Activated CD4-positive, alpha-beta T cell treated with anti-CD3 and anti-CD28 coated beads for 36 hours (primary cell): ENCODE measurements at places on chromosomes 13 and 19.

GRCh38 chr13:20969182-20969581 is 66.6 kb upstream of the XPO4 start:
- peaks cover 10% of the 10 kb centered on the region for H3K4me1 ChIP-seq
- no peaks in the 10 kb centered on the region for H3K36me3 ChIP-seq
- H3K4me3 ChIP-seq = no peak overlapping the region
- H3K27me3 ChIP-seq = peaks cover 4% of the 10 kb centered on the region
- no peak for DNase-seq

DNA sequence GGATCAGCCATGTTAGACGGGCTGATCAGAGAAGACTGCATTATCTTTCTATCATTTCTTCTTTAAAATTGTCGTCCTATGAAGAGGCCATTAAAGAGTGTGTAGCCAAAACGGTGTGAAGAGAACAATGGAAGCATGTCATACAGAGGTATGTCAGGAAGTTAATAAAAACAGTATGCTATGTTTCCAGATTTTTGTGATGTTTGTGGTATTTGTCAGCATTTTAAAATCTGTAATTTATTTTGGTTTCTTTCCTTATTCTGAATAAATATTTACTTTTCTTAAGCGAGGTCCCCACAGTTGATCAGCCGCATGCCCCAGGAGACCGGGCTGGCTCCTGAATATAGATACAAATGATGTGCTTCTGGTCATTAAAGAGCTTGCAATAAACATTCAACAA is 142.9 kb upstream of the SERP2 start:
- no peaks in the 10 kb centered on the region for H3K36me3 ChIP-seq
- H3K27ac ChIP-seq = no peak overlapping the region
- H3K4me1 ChIP-seq = peaks cover 2% of the 10 kb centered on the region

DNA sequence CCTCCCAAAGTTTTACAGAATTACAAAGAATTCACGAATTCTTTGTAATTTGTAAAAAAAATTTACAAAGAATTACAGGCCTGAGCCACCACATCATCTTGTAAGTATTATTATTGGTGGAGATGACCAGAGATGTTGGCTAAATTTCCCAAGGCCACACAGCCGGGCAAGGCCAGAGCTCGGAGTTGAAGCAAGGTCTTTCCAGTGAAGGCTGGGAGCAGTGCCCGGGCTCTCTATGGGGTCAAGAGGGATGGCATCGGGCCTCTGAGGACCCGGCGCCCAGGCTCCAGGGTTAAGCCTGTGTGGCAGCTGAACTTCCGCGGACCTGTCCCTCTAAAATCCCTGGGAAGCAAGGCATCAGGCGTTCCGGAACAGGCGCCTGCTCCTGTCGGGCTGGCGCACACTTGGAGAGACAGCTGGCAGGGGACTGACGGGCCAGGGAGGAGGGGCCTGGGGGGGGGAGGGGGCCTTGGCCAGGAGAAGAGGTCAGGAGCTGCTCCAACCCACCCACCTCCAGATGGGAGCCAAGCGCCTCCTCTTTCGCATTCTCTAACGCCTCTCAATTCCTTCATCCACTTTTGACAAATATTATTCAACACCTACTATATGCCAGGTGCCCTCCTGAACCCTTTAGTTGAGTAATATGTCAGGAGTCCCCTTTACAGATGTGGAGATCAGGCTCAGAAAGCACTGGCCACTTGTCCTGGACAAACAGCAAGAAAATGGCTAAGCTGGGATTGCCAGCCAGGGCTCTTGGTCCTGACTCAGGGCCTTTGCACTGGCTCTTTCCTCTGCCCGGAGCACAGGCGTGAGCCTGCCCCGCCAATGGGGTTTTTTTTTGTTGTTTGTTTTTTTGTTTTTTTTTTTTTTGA is 36.8 kb upstream of the SEMA6B start:
- no peak for DNase-seq
- H3K27me3 ChIP-seq = peaks cover 49% of the 10 kb centered on the region
- peaks cover 7% of the 10 kb centered on the region for H3K4me1 ChIP-seq
- no peak overlapping the region for H3K4me3 ChIP-seq
- no peak overlapping the region for H3K27ac ChIP-seq

DNA sequence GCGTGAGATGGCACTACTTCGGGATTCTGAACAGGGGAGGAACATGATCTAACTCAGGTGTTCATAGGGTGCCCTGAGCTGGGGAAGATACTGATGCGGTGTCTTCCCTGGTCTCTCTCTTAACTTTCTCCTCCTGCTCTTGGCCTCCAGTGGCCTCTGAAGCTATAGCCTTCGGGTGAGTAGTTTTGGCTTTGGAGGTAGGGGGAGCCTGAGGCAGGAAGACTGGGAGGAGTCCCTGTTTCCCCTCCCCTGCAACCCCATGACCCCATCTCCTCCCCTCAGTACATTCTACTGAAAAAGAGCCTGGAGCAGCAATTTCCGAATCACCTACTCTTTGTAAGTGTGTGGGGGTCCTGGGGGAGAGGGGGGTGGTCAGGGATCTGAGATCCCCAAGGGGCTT is 3.5 kb downstream of the SELENOV start:
- H3K4me3 ChIP-seq = no peak overlapping the region
- DNase-seq = no peak
- H3K36me3 ChIP-seq = no peaks in the 10 kb centered on the region
- peaks cover 17% of the 10 kb centered on the region for H3K4me1 ChIP-seq
- no peak overlapping the region for H3K27ac ChIP-seq
- peaks cover 32% of the 10 kb centered on the region for H3K27me3 ChIP-seq

GRCh38 chr13:73061876-73062275 is 3.1 kb downstream of the KLF5 start:
- H3K36me3 ChIP-seq = no peaks in the 10 kb centered on the region
- no peak overlapping the region for H3K4me3 ChIP-seq
- no peak overlapping the region for H3K27ac ChIP-seq

DNA sequence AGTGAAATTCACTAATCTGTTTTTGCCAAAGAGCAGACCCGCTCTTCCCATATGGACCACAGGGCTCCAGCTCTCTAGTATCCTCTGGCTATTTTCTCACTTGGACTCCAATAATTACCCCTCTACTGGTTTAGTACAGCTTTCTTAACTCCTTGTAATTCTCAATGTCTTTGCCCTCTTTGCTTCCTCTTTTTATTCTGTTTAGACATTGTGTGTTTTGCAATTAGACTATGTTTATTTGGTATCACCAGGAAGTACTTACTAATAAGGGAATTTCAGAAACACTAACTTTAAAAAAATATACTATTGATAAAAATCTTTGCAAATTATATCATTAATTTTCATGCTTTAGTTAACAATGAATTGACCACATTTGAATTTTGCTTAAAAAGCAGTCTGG is 111.6 kb upstream of the OBI1 start:
- DNase-seq = no peak
- no peaks in the 10 kb centered on the region for H3K36me3 ChIP-seq
- H3K27ac ChIP-seq = no peak overlapping the region
- H3K4me1 ChIP-seq = no peaks in the 10 kb centered on the region

- H3K4me3 ChIP-seq = no peak overlapping the region
- no peak overlapping the region for H3K27ac ChIP-seq
- no peak for DNase-seq
- no peaks in the 10 kb centered on the region for H3K4me1 ChIP-seq
Measured at GRCh38 chr19:33339016-33339984, 34.2 kb upstream of the CEBPG start.

DNA sequence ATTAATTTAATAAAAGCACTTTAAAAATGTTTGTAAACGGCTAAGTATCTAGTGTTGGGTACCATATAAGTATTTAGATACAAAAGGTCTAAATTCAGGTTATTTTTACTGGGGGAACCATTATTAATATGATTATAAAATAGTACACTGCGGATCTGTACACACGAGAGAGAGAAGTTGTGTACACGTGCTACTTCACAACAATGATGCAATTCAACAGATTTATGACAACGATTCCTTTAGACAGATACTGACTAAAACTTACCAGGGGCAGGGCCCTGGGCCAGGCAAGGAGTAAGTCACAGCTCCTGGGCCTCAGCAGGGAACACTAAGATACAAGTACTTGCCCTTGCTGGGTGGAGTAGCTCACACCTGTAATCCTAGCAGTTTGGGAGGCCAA is 29.1 kb upstream of the TPTE2 start:
- H3K27me3 ChIP-seq = peaks cover 1% of the 10 kb centered on the region
- H3K4me3 ChIP-seq = no peak overlapping the region
- no peak for DNase-seq
- H3K27ac ChIP-seq = no peak overlapping the region
- peaks cover 14% of the 10 kb centered on the region for H3K4me1 ChIP-seq
- H3K36me3 ChIP-seq = no peaks in the 10 kb centered on the region

DNA sequence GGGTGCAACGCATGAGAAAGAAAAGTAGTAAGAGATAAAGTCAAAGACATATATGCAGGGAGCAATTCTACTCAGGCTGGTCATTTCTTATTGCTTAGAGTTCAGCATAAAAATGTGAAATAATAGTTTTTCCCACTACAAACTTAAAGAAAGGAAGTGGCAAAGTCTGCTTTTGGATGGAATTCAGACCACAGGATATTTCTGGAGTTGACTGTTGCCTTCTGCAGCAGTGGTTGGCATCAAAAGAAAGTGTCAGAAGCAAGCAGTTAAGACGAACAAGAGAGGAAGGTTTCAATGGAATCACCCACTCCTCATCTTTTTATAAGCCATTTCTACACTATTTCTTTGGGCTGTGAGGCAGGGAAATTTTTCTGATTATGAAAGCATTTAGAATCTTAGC is 36.2 kb upstream of the TRPC4 start:
- DNase-seq = no peak
- no peaks in the 10 kb centered on the region for H3K27me3 ChIP-seq
- no peaks in the 10 kb centered on the region for H3K4me1 ChIP-seq
- H3K27ac ChIP-seq = no peak overlapping the region
- H3K36me3 ChIP-seq = no peaks in the 10 kb centered on the region
- H3K4me3 ChIP-seq = no peak overlapping the region

GRCh38 chr13:48975856-48976575 is at the start of gene FNDC3A:
FNDC3A (plus strand) TSS chr13:48975912; CDS start chr13:49006191, 30,279 bp downstream.
- peaks cover 29% of the 10 kb centered on the region for H3K36me3 ChIP-seq
- DNase-seq = peak; percentile 95
- H3K27ac ChIP-seq = peak within 1 kb of the TSS; percentile 98
- peaks cover 34% of the 10 kb centered on the region for H3K4me1 ChIP-seq

- peak; percentile 27 for DNase-seq
- H3K4me1 ChIP-seq = peaks cover 7% of the 10 kb centered on the region
- H3K27ac ChIP-seq = no peak overlapping the region
- no peak overlapping the region for H3K4me3 ChIP-seq
- no peaks in the 10 kb centered on the region for H3K36me3 ChIP-seq
Measured at GRCh38 chr13:43905435-43906031, 25.8 kb downstream of the LACC1 start.

DNA sequence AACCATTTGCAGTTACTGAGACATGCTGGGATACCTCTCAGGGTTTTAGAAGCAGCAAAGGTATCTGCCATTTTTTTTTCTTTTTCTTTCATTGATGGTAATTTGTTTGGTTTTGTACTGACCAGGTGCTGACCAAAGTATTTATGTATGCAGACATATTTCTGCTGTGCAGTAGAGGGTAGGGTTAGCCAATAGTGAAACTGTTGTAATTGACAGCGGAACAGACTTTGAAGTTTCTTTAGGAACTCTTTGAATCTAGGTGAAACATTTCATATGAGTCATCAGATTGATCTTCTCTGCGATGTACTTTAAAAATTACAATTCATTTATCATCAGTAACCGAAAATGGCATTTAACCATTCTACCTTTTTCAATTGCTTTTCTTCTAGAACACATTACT is 63.0 kb downstream of the ITGBL1 start:
- no peak overlapping the region for H3K4me3 ChIP-seq
- DNase-seq = no peak
- H3K27me3 ChIP-seq = peaks cover 3% of the 10 kb centered on the region
- no peak overlapping the region for H3K27ac ChIP-seq
- H3K36me3 ChIP-seq = no peaks in the 10 kb centered on the region
- H3K4me1 ChIP-seq = peaks cover 2% of the 10 kb centered on the region

DNA sequence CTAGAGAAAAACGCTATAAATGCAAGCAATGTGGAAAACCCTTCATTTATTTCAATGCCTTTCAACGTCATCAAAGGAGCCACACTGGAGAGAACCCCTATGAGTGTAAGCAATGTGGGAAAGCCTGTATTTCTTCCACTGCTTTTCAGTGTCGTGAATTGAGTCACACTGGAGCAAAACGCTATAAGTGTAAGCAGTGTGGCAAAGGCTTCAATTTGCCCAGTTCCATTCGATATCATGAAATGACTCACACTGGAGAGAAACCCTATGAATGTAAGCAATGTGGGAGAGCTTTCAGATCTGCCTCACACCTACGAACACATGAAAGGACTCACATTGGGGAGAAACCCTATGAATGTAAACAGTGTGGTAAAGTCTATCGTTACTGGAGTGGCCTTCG is 27.4 kb downstream of the ZNF20 start:
- no peak overlapping the region for H3K4me3 ChIP-seq
- no peaks in the 10 kb centered on the region for H3K27me3 ChIP-seq
- H3K27ac ChIP-seq = peak overlapping the region; percentile 32
- peaks cover 44% of the 10 kb centered on the region for H3K36me3 ChIP-seq
- DNase-seq = peak; percentile 53
